ENCODE measurements at places on chromosomes 11 and 22.

DNA sequence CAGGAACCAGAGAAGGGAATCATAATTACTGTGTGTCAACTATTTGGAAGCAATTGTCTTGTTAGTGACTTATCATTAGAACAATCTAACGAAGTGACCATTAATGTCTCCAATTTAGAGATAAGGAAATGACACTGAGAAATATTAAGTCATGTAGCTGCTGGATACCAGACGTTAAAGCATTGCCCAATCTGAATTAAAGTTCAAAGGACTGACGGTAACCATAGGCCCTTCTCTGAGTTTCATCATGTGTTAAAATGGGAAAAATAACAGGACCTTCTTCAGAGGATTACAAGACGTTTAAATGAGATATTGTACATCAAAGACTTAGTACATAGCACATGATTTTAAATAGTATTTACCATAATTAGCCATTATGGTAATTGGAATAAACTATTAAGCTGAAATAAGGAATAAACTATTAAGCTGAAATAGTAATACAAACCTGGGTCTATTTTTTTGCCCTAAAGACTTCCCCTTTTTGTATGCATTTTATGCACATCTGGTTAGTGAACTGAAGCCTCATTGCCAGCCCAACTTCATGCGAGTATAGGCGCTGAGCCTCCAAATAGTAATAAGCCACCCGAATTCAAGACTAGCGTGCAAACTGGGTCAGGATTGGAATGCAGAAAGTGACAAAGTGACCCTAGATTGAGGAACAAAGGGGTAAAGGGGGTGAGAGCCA, 41.0 kb downstream of the GLYATL1 start:
- no peak for DNase-seq

DNA sequence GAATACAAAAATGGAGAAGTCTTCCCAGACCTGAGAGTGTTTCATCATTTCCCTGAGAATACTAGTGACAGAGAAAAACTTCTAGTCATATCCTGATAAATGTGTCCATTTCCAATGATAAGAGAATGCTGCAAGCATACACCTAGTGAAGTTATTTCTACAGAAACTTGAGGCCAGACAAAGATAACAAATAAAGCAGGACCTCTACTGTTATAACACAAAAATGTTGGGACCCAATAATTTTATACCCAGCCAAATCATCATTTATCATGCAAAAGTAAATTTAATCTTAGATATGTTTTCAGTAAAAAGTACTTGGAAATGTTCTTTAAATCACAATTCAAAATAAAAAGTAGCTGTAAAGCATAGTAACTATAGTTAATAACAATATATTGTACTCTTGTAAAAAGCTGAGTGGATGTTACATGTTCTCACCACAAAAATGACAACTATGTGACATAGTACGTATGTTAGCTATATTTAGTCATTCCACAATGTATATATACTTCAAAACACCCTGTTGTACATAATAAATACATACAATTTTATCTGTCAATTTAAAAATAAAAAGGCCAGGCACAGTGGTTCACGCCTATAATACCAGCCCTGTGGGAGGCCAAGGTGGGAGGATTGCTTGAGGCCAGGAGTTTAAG, 12.6 kb downstream of the RRAS2 start:
- no peak for DNase-seq

DNA sequence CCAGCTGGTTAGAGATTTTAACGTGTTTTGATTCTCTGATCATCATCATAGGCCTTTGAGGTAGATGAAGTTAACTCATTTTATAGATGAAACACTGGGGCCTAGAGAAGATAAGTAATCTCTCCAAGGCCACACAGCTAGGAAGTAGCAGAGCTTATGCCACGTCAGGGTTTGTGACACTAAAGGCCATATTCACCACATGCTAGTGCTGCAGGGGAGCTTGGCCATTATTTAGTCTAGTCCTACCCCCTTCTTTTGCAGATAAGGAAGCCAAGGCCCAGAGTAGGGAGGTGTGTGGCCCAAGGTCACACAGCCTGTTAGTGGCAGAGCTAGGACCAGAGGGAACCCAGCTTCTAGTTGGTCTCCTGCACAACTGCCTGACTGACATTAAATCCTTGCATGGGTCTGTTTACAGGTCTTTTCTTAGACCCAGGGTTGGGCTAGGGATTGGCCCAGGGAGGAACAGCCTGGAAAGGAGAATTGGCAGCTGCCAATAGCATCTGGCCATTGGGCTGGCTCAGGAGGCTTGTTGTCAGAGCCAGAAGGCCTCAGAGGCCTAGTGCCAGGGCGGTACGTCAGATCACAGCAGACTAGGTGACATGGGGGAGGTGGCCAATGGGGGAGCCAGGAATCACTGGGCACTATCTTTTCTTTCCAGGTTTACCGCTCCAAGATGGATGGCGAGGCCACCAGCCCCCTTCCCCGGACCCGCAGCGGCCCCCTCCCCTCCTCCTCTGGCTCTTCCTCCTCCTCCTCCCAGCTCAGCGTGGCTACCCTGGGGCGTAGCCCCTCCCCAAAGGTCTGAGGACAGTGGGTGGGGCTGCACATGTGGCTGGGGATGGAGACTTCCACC, 36.0 kb downstream of the PHLDB1 start:
- DNase-seq: no peak

DNA sequence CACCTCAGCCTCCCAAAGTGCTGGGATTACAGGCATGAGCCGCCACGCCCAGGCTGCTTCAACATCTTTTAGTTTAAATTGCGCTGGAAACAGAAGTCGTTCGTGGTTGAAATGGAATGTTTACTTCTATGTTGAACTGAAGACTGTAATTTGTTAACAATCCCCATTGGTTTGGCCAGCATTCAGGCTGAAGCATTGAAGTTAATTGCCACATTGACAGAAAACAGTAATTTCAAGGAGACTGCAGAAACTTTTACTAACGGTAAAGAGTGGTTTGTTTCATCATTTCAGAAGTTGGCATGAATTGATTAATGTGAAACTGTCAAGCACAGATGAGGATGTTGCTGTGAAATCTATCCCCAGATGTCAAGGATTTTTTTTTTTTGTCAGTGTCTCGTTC, 14.2 kb downstream of the AP5B1 start:
- no peak for DNase-seq

- no peak for DNase-seq
Observed at GRCh38 chr11:926341-926916, 759 bp downstream of the AP2A2 start.

- DNase-seq: no peak
Observed at GRCh38 chr22:47194476-47195155, 432.2 kb downstream of the TBC1D22A start.

DNA sequence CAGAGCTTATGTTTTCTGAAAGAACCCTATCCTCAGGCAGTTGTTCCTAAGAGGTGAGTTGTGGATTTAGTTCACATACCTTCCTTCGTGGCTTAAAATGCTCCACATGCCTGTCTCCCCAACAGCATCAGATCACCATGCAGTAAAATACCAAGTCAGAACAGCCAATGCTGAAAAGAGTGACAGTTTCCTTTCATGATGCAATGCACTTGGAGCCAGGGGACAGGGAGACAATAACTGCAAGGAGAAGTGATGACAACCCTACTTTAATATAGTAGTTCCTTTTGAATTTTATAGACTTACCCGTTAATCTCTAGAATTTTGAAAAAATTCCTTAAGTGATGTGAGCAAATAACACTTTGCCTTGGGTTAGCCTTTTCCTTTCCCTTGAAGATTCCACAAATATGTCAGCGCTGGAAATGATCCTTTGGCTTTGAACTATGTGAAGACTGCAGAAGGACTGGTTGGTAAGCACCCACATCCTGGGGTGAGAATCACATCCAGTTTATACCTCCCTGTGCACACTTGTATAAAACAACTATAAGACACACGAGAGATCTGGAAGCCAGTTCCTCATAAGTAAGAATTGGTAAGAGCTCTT, 71.2 kb downstream of the PIWIL4 start:
- DNase-seq: no peak

GRCh38 chr22:49196046-49196511, 631.6 kb downstream of the BRD1 start:
- no peak for DNase-seq

DNA sequence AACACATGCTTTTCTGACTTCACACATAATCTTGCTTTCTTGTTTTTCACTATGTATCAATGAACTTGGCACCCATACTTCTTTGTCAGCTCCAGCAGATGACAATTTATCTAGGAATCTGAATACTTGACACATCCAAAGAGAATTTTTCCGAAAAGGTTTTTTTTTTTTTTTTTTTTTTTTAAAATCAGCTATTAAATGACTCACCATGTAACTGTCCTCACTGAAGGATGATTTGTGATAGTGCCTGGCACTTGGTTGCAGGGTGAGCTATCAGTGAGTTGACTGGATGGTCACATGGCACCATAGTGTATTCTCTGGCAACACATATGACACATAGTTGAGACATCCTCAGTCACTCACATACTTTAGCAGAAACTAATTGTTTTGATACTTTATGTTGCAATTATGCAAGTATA, 133.4 kb upstream of the E2F8 start:
- DNase-seq: no peak

- no peak for DNase-seq
Observed at GRCh38 chr11:45223496-45223895, 62.6 kb downstream of the SYT13 start.

All from activated naive CD8-positive, alpha-beta T cell treated with anti-CD3 and anti-CD28 coated beads, Interleukin-2, amount 50 U/mL, for 24 hours (primary cell).